ENCODE measurements at places on chromosomes 16 and 17.

DNA sequence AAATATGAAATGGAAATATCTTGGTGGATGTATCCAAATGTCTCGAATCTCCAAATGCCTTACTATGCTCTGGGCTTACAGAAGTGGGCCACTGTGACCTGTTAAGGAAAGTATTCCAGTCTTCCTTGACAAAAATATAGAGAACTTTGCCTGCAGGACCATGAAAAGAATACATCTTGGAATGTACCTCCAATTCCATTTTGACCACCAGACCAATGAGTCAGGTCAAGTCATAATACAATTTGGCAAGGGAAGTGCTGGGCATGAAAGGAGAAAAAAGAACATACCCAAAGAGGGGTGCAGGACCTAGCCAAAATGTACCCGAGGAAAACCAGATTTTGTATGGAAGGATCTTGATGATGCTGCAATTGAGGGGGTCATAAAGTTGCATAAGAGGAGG lies 1153.7 kb upstream of the GOT2 start:
- no peak for DNase-seq

GRCh38 chr17:79027274-79027924 lies 3.4 kb downstream of the C1QTNF1 start:
- no peak for DNase-seq

- peak; percentile 86 for DNase-seq
Observed at GRCh38 chr16:30660424-30661261, 2.4 kb downstream of the FBRS start.

GRCh38 chr17:44778656-44779210 lies 19.9 kb downstream of the ADAM11 start:
- DNase-seq = no peak
